NCI-H1694 treated with DMSO at 0.1 percent for 48 hours (cell line): ENCODE measurements at places on chromosomes 16 and 17.

GRCh38 chr16:10763456-10763855, 19.8 kb downstream of the NUBP1 start:
- no peak for DNase-seq

- DNase-seq = no peak
Observed at GRCh38 chr17:15909481-15909991, 35.4 kb upstream of the ADORA2B start.

DNA sequence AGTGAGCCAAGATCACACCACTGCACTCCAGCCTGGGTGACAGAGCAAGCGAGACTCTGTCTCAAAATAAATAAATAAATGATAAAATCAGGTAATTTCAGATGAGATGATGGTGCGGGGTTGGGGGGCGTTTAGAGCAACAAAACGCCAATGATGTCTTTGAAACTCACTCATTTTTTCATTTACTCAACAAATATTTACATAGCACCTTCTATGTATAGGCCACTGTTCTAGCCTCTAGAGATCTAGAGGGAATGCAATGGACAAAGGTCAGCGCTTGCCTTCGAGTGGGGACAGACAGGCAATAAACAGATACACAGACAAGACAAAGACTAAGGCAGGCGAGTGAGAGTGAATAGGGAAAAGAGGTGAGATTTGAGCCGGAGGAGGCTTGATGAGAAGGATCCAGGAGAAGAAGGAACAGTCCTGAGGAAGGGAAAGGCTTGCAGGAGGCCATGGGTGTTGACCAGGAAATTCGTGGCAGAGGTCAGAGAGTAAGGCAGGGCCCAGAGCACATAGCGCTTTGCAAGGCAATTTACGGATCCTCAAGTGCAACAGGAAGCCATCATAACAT, 14.1 kb downstream of the ALDH3A1 start:
- DNase-seq = no peak

GRCh38 chr16:52920331-52920730, 132.4 kb downstream of the CHD9NB start:
- DNase-seq = no peak

DNA sequence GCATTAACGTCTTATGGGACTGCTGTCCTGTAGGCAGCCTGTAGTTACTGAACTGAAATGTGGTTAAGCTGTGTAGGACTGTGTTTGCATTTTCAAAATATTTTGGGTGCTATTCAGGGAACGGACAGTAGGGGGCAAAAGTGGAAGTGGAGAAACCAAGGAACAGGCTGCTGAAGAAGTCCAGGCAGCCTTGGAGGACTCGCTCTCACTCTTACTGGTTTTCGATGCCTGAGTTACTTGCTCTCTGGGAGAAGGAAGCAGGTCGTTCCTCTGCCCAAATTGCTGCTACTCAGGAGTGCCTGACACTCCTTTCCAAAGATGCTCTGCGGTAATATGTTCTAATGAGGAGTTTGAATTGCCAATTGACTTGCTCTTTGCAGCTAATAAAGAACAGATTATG, 64.5 kb upstream of the RBFOX1 start:
- peak; percentile 1 for DNase-seq

DNA sequence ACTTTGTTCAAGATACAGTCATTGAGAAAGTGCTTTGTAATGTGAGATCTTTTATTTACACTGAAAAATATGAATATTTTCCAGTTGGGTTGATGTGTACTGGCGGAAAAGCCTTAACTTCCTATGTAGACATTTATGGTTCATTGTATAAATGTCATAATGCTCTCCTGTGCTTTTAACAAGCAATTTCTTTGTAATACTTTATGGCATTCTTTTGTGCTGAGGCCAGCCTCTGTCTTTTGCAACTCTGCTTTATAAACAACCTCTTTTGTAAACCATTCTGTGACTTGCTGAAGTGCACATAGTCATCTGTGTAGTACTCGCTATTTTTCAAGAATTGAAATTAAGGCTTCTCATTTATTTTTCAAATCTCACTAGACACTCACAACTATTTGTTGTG, 291.2 kb downstream of the CDH11 start:
- DNase-seq = no peak

DNA sequence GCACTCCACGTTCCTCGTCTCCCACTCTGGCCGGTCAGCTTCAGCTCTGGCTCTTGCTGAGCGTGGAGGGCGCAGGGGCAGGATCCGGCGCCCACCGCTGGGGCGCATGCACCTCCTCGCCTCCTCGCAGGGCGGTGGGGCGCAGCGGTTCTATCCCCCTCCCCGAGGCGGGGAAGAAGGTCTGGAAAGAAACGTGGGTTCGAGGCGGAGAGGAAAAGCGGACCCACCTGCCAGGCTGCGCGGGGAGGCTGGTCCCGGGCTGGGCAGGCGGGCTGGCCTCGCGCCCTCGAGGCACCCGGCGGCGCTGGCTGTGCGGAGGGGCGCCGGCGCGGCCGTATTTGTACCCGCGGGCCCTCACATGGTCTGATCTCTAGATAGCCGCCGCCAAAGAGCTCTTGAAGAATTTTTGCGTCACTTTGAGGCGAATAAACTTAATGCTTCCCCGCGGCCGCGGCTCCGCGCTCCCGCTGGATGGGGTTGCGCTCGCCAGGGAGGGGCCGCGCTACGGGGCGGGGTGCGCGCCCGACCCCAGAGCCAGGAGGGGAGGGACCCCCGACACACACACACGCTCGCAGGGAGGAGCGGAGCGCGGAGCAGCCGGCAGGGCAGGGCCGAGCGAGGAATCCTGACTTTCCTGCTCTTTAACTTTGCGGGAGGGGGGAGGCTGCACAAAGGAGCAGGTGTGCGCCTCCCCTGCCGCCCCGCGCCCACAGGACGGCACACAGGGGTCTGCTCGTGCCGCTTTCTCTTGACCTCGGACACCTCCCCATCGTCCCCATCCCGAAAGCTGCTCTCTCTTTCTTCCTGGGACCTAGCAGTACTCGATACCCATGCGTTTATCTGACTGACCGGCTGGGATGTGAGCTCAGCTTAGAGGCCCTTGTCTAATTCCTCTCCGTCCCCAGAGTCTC, at the start of gene SLC6A4:
Gene SLC6A4, minus strand, starts transcription at position 312 of the 911 bp plus-strand sequence. CDS start 13,739 bp downstream, outside the sequence.
- no peak for DNase-seq

DNA sequence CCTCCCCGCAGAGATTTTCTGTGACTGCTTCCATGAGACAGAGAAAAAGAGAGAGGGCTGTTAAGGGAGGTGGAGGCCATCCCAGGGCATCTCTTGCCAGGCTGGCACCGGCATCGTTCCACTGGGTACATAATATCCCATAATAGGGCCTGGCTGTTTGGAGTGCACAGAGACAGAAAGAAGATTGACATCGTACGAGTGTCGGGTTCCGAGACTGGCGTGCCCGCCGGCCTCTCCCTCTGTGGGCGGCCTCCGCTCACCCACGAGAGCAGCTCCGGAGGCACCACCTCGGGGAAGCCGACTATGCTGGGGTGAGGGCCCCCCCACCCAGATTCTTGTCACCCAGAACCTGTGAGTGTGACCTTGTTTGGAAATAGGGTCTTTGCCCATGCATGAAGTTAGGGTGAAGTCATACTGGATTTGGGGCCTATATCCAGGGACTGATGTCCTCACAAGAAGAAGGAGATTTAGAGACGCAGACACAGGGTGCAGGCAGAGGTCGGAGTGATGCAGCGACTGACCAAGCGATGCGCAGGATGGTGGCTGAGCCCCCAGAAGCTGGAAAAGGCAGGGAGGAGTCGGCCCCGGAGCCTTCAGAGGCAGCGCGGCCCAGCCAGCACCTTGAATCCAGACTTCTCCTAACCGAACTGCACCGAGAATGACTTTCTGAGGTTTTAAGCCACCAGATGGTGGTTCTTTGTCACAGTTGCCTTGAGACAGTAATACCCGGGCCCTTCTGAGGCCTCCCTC, 101.8 kb upstream of the CIBAR2 start:
- DNase-seq = no peak

GRCh38 chr17:30996486-30996885, 25.6 kb downstream of the RNF135 start:
- DNase-seq = no peak

DNA sequence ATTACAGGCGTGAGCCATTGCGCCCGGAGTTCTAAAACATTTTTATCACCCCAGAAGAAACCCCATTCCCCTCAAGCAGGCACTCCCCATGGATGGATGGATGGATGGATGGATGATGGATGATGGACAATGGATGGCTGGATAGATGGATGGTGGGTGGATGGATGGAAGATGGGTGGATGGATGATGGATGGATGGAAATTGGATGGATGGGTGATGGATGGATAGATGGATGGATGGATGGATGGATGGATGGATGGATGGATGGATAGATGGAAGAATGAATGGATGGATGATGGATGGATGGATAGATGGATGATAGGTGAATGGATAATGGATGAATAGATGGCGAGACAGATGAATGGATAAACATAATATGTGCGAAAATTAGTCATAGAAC, 16.5 kb downstream of the PLA2G10 start:
- DNase-seq = no peak

- no peak for DNase-seq
Observed at GRCh38 chr17:78133179-78133951, 2.8 kb downstream of the TMC8 start.

GRCh38 chr17:81651692-81652091, 4.7 kb downstream of the PDE6G start:
- no peak for DNase-seq

- DNase-seq = no peak
Observed at GRCh38 chr17:7042501-7043181, 1.3 kb downstream of the SLC16A11 start.

DNA sequence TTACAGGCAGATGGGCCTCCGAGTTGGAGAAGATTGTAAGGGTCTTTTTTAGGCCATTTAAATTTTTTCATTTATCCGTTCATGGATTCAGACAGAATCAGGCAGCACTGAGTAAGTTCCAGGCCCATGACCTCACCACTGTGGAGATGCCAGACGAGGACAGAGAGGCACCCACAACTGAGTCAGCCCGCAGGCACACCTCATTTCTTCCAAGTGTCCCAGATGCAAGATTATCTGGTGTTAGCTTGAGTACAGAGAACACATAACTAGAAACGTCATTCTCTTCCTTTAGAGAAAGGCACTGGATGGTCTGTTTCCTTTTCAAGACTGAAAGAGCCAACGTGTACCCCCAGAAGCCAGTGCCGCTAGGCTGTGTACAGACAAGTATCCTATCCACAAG, 16.9 kb downstream of the CLEC16A start:
- no peak for DNase-seq

GRCh38 chr16:53061701-53062159, 6.9 kb downstream of the CHD9 start:
- no peak for DNase-seq

GRCh38 chr16:27241658-27242057, 26.9 kb downstream of the NSMCE1 start:
- DNase-seq = no peak
